ENCODE measurements at places on chromosomes 16 and 17. TPM values are rescaled to one million over a fixed set of nuclear protein-coding genes. Genes with fewer than 3 reads are reported as not detected.

Gene HASPIN
- total RNA-seq, result 1.5 TPM

Gene CACNG3
- not detected for total RNA-seq

Gene EPX
- total RNA-seq, result not detected

Gene KRT39
- not detected for total RNA-seq

Gene TP53TG3F
- total RNA-seq, result not detected

Gene CAMKK1
- 5.1 TPM for total RNA-seq

Gene SLC2A4
- 1.6 TPM for total RNA-seq

Gene BOLA2B
- 237 TPM for total RNA-seq

Gene KCNAB3
- 1.4 TPM for total RNA-seq

Gene RNF135
- 7.6 TPM for total RNA-seq

Gene CES4A
- total RNA-seq, result 7.2 TPM
